ENCODE measurements at places on chromosomes 13 and 19.

DNA sequence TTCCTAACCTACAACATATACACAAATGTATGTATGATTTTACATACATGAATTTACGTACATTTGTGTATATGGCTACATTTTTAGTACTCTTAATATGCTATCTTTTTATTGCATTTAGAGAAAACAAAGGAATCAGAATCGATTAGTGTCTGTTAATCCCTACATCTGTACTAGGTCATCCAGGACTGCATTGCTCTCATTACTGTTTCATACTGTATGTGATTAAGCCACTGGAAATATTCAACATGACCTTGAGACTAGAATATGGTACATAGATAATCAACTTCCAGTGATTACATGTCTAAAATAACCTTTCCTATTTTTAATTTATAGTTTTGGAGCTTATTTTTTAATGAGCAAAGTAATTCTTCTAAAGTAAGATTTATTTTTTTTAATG, 5.3 kb upstream of the MAB21L1 start:
- DNase-seq: no peak

- no peak for DNase-seq
Measured at GRCh38 chr13:33110713-33111413, 94.6 kb downstream of the KL start.

DNA sequence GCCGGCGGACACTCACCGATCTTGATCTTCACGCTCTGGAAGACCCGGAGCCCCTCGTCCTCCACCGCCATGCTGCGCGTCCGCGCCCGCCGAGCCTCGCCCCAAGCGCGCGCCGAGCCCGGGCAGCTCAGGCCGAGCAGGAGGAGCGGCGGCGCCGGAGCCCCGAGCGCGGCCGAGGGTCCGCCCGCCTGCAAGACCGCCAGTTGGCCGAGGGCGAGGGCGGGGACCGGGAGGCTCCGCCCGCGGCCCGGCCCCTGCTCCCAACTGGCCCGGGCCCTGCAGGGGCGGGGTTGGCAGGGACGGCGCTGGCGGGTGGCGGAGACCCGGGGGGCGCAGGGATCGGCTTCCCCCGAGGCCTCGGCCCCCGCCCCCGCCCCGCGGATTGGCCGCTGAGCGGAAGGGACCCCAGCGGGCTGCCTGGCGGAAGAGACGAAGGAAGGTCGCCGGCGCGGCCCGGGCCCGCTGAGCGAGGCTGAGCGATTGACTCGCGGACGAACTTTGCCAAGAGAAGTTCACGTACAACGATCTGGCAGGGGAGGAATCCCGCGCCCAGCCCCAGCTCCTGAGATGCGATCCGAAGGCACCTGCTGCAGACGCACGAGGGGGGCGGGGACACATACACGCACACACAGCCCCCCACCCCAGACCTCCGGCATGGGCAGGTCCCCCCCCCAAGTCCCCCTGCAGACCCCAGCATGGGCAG, at the start of gene RASA3:
Gene RASA3, minus strand, starts transcription at position 205 of the 703 bp plus-strand sequence. Its CDS starts 134 bp downstream, at position 71.
- peak; percentile 79 for DNase-seq

DNA sequence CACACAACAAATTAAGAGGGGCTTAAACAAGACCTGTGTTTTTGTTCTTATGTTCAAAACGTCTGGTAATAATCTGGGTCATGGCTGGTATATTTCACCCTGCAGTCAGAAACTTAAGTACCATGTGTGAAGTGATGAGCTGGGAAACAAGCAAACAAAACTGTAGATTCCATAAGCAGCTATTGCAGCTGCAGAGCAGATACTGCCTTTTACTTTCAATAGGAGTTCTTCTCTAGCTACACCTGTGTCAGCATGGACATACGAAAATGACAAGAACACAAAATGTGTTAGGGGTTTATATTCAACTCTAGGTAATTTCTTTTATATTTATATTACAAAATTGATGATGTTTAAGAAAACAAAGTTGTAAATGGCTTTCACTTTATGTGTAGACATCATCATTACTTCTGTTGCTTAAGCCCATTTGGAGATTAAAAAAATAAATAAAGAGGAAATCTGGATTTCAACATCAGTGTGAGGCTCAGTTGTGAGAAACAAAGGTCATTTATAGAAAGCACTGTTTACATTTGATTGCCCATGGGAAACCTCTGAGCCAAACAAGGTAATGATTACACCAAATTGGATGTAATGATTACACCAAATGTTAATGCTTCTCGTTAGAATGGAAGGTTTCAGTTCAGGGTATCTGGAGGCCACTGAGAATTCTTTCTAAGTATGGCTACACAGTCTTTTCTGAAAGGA, 451.0 kb upstream of the SLC10A2 start:
- no peak for DNase-seq

DNA sequence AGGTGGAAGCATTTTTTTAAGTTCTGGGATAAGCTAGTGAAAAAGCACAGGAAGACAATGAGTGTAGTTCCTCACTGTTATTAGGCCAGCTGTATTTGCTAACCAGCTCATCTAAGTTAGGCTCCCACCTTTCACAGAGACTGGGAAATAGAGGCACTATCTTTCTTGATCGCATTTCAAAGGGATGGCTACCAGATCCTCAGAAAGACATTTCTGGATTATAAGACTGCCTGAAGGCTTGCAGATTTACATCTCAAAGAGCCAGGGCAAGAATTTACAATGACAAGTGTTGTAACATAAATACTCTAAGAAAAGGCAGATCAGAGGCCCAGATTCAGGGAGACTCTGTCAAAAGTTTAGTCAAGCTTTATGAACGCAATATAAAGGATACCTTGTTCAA, 1005.5 kb downstream of the PCDH9 start:
- peak; percentile 52 for DNase-seq

- DNase-seq: no peak
Measured at GRCh38 chr19:38819231-38819920, 6.6 kb upstream of the LGALS4 start.

GRCh38 chr13:95327190-95327589, 25.9 kb upstream of the ABCC4 start:
- no peak for DNase-seq

GRCh38 chr13:72622546-72622945, 104.9 kb downstream of the MZT1 start:
- DNase-seq: no peak

DNA sequence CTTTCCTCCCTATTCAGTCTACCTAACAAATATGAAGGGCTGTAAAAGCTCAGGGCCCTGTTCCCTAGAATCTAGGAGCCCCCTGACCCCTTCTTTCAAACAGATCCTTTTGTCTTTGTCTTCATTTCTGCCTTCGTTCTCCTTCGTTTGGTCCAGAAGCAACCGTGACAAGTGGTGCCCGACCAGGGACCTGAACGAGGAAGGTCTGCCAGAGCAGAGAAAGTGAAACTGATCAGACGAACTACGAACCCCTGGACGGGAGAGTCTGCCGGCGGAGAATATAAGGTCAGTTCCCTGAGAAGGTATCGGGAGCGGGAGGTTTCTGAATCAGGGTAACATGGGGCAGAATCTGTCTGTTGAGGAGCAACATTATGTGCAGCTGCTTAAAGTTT, 751 bp downstream of the ERVK3-1 start:
- DNase-seq: no peak

GRCh38 chr13:112722433-112723263, 32.8 kb downstream of the ATP11A start:
- no peak for DNase-seq

DNA sequence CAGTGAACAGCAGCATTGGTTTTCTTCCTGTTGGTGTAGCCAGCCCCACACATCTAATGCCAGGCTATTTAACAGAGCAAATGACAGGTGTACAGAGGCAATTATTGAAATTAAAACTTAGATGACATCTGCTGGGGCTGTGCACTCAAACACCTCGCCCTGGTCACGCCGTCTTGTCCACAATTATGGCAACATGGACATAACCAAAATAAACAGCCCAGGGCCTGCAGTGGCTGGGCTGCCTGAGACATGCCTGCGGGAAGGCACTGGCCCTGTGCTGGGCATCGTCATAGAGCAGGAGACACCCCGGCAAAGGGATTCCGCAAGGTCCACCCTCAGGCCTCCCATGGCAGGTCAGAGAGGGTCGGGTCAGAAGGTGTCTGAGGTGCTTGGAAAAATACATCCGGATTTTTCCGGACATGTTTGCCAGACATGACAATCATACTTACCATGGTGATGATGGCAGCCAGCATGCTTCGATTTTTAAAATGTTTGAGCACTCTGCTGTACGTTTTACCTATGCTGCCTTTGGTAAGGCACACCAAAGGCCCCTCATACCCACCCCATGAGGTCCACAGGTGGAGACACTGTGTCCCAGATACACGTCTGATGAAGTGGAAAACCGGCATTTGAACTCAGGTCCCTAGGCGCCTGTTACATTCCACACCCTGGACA, 47.8 kb downstream of the TSHZ3 start:
- no peak for DNase-seq

DNA sequence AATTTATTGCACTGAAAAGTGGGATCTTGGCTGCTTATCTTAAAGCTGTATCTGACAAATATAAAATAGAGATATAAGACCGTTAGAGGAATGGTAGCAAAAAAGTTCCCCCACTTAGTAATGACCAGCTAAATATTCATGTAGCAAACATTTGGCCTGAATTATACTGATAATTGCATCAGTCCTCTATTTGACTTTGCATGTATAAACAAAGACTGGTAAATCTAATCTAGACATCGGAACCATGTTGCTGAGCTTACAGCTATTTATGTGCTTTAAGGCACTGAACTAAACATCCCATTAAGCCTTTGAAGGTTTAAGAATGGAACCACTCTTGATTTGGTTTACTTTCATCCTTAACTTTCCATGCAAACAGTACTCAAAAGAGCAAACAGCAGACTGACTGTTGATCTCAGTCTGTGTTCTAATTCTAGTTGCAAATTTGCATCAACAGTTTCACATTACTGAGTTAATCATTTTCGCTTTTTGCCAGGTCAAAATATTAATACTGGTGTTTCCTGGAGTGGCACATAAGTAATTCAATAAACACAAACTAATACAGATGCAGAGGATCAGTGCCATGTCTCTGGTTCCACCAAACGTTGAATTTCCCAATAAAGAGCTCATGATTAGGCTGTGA, 203.5 kb upstream of the HTR2A start:
- no peak for DNase-seq

DNA sequence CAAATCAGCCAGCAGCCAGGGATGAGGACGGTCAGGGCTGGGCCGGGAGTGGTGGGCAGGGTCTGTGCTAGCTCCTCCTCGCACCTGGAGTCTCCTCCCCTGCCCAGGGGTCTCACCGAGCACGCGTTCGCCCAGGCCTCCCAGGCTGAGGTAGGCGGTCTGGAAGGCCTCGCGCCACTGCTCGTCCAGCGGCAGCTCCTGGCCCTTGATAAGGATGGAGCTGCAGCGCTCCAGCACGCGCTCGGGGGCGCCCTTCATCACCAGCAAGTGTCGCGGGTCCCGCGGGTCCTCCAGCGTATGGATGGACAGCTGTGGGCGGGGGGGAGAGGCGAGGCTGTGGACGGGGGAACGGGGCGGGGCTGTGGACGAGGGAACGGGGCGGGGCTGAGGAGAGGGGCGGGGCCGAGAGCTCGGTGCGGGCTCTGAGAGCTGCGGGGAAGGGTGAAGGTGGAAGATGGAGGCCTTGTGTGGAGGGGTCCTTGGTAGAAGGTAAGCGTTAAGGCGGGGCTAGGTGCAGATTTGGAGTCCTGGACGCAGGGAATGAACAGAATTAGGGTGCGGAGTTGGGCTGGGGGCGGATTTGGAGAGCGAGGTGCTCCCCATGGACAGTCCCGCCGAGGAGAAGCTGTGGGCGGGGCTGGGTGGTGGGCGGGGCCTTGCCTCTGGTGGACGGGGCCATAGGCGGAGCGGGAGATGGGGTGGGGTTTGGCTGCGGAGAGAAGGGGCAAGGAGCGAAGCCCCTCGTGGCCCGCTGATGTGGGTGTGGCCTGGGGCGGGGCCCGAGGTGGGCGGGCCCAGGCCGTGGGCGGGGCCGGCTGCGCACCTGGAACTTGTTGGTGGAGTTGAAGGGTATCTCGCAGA, 5.7 kb downstream of the ATP4A start:
- DNase-seq: peak; percentile 75

GRCh38 chr13:23630349-23631093, 60.3 kb downstream of the TNFRSF19 start:
- DNase-seq: no peak

DNA sequence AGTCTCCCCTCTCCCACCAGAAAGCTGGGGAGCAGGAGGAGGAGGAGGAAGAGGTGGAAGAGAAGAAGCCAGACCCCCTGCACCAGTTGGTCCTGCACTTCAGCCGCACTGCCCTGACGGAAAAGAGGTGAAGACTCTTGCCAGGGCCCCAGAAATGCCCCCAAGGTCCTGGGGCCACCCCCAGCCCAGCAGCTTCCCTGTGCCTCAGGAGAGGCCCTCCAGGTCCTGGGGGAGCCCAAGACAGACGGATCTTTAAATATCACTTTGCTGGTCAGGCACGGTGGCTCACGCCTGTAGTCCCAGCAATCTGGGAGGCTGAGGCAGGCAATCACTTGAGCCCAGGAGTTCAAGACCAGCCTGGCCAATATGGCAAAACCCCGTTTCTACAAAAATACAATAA, 88.8 kb downstream of the MAP4K1 start:
- DNase-seq: no peak

GRCh38 chr13:42762917-42763316, 18.5 kb upstream of the FAM216B start:
- DNase-seq: no peak

DNA sequence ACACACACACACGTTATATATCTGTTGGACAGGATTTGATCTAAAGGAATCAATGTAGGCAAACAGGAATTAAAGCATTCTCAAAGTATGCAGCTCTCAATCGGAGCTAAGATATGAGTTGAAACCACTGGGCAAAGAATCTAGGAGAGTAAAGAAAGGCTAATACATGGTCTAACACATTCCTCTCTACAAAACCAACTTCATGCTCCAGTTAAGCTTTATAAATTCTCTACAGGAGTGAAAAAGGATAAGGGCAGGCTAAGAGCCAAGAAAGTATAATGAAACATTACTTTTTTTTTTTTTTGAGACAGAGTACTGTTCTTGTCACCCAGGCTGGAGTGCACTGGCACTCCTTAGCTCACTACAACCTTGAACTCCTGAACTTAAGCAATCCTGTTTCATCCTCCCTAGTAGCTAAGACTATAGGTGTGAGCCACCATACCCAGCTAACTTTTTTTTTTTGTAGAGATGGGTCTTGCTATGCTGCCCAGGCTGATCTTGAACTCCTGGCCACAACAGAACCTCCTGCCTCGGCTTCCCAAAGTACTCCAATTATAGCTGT, 10.6 kb downstream of the FBXL3 start:
- no peak for DNase-seq

DNA sequence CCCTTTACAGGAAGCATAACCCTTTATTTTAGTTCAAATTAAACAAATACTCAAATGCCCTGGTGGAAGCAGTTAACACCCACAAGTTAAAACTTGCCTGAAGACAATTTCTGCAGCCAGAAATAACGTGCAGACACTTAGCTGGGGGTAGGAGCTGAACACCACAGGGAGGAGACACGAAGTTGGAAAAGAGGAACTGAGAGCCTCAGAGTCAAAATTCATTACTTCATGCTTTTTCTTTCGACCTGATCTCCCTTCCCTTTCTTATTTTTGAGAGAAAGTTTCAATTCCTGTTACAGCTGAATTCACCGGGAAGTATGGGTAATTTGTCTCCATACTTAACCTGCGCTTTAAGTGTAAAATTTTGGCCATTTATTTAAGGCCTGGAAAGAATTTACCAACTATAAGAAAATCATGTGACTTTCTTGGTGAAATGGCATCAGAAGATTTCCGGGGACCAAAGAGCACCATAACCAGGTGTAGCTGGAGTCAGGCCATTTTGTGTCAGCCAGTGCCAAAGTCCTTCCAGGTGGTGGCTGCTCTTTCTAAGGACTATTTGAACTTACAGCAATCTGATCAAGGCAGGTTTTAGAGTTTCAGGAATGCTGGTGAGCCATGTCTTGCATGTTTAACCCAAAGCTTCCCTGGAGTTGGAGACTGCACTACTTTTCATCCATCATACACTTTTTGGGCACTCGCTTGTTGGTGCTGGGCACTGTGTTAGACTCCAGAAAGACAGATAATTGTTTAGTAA, 46.5 kb upstream of the RCBTB2 start:
- DNase-seq: no peak

All from NT2/D1 (cell line).